ENCODE measurements at places on chromosomes 2 and 18.

DNA sequence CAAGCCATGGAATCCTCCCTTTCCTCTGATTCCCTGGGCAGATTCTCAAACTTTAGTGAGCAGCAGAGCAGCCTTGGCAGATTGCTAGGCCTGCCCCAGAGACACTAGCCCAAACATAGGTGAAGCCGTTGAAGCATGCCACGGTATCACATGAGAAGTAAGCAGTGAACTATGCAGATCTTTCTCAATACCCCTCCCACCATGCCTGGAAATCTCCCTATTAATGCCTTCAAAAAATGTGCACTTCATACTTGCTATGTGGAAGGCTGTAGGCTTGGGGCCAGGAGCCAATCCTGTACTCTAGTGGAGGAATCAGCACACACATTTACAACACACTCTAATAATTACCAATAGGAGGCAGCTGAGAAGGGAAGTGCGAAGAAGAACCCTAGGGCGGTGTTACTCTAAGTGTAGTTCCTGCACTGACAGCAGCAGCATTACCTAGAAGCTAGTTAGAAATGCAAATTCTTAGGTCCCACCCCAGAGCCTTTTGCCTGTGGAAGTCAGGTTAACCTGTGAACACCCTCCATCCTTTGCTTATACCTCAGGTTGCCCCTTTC, 305.1 kb upstream of the SPRED2 start:
- no peak for DNase-seq

- no peak for DNase-seq
Observed at GRCh38 chr2:145038041-145038525, 518.2 kb upstream of the ZEB2 start.

DNA sequence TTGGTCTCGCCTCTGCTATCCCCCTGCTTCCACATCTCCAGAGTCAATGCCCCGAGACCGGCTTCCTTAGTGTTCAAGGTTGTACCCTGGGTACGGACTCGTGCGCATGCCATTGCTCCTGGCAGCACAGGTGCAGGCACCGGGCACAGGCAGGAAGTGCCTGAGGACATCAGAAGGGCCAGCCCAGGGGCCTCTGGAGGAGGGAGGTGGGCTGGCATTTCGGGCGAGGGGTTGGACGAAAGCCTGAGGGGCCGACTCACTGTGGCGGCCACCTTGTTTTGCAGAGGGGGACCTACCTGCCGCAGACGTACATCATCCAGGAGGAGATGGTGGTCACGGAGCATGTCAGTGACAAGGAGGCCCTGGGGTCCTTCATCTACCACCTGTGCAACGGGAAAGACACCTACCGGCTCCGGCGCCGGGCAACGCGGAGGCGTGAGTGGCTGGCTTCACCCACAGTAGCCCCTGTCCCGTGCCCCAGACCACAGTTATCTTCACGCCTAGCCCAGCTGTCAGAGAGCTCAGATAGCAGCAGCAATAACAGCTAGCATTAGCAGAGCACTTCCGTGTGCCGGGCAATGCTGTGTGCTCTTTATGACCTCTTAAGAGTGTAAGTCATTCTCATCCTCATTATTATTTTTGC, 12.5 kb downstream of the ITM2C start:
- no peak for DNase-seq

DNA sequence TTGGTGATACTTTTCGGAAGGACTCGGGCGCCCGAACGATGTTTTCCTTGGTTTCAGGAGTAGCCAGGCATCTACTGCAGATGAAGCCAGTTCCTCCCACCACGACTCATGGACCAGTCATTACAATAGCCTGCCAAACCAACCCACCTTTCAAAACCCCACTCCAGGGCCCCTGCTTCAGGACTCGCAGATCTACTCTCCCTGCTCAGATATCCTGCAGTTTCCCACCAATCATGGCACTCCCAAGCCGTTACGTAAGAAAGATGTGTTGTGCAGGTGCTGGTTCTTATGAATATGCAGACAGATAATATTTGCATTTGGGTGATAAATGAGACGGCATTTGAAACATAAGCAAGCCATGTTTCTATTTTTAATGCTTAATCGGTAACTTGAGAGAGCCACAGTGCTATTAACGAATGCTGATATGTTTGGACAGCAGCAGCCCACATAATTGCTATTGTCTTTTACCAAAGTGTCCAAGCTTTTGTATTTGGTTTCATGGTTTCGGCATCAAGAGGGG, 3.5 kb upstream of the CYS1 start:
- DNase-seq, result no peak

GRCh38 chr2:85853499-85854165, 35.2 kb downstream of the ST3GAL5 start:
- peak; percentile 50 for DNase-seq

DNA sequence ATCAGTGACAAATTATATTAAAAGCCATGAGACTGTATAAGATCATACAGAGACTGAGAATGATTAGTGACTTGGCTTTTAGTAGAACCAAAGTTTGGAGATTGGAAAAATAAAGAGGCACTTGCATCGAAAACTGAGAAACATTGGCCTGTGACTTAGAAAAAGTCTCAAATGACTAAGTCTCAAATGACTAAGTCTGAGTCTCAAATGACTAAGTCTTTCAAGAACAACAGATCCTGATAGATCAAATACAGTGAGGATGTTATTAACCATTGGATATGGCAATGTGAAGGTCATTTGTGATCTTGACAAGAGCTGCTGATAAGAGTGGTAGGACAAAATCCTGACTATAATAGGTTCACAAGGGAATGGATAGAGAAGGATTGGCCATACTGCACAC, 135.5 kb upstream of the FANCL start:
- peak; percentile 41 for DNase-seq

DNA sequence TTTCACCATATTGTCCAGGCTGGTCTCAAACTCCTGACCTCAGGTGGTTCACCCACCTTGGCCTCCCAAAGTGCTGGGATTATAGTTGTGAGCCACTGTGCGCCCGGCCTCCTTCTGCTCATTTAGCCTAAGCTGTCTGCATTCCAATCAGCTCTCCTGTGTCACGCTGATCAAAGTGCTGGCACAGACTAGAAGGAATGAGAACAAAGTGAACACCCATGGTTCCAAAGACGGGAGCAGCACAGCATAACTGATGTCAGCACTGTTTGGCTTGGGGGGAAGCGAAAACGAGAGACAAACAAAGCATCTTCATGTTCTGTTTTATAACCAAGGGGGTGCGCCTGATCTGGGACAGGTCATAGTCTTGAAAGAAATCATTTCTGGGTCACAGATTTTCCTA, 43.3 kb downstream of the DIPK1C start:
- DNase-seq, result no peak

DNA sequence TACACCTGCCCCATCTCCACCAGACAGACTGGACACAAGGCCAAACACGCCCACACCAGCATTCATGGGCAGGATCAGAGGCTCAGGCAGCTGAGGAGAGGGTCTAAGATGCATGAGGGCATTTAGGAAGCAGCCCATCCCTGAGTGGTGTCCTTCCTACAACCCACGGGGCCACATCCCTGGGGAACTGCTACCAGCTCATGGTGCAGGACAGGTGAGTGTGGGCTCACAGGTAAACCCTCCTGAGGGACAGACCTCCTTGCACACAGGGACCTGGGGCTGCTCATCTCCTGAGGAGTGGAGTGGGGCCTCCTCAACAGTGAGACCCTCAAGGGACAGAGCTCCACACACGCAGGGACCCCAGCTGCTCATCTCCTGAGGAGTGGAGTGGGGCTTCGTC, 14.6 kb downstream of the PARD6G start:
- no peak for DNase-seq

- no peak for DNase-seq
Observed at GRCh38 chr2:239939736-239940483, 85.2 kb downstream of the NDUFA10 start.

GRCh38 chr2:52810460-52810859, 957.1 kb upstream of the CHAC2 start:
- DNase-seq, result peak; percentile 6

DNA sequence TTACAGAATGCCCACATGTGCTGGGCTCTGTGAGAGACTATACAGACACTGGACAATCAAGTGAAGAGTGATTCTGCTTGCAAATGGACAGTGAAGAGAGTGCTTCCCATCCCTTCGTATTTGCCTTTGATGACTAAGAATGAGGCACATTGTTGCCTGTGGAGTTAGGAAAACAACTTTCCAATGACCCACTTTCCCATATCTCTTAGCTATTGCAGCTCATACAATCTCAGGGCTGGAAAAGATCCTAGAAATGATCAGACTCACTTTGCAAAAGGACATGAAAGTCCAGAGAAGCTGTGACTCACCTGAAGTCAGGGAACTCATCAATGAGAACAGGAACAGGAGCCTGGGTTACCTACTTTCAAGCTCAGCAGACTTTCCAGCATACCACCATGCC, 440.5 kb upstream of the TCF4 start:
- no peak for DNase-seq

- no peak for DNase-seq
Observed at GRCh38 chr2:4653991-4654390, 950.6 kb downstream of the DCDC2C start.

DNA sequence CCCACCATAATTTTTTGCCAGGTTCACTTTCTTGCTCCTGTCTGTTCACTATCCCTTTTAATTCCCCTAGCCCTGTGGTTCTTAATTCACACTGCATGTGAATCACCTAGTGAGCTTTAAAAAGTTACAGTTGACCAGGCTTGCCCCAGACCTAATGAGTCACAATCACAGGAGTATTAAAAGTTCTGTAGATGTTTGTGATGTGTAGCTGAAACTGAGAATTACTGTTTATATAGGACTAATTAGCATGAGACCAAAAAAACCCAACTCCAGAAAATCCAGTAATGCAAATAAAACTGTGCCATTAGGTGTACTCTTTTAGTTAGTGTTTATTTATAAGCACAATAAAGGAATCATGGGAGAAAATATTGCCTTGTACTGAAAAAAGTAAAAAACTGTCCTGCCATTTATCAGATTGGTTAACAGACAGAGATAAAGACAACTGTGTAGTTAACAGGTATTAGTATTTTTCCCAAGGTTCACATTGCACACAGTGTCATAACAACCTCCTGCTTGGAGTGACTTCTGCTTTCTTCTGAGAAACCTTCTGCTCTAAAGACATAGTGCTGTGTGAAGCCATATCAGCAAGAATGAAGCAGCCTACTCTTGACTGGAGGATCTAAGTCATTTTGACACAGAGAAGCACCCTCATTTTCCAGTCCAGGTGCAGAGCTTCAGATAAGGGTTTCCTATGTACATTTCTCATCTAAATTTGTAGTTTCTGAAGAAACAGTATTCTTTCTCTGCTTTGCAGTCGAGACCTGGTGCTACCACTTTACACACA, 39.0 kb downstream of the VAPA start:
- no peak for DNase-seq

DNA sequence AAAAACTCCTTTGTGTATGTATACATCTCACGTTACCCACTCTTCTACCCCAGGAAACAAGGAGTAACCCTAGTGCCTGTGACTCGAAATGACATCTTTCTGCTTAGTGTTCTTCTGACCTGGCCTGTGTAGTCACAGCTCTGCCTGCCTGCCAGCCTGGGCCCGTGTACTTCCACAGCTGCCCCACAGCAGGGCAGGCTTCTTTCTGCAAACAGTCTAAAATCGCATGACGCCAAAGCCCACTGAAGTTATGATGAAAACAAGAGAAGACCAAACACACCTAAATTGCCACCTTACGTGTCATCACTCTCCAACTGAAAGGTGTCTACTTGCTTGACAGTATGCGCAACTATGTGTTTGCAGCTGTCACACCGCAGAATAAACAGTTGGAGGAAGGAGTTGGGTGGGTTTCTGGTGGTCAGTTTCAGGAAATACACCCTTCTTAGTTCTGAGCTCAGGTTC, 1.5 kb downstream of the GAREM1 start:
- no peak for DNase-seq

GRCh38 chr2:40434731-40435271, 17.1 kb downstream of the SLC8A1 start:
- no peak for DNase-seq

GRCh38 chr2:146721486-146721885, 1123.3 kb upstream of the ACVR2A start:
- no peak for DNase-seq

GRCh38 chr2:197675246-197675645, at the start of gene RFTN2:
Gene RFTN2, minus strand, starts transcription at chr2:197675587. Its CDS starts 129 bp downstream, at chr2:197675458.
- no peak for DNase-seq

GRCh38 chr18:70382017-70382416, 93.2 kb downstream of the SOCS6 start:
- DNase-seq, result no peak

GRCh38 chr2:218291318-218292047, 820 bp downstream of the TMBIM1 start:
- no peak for DNase-seq

DNA sequence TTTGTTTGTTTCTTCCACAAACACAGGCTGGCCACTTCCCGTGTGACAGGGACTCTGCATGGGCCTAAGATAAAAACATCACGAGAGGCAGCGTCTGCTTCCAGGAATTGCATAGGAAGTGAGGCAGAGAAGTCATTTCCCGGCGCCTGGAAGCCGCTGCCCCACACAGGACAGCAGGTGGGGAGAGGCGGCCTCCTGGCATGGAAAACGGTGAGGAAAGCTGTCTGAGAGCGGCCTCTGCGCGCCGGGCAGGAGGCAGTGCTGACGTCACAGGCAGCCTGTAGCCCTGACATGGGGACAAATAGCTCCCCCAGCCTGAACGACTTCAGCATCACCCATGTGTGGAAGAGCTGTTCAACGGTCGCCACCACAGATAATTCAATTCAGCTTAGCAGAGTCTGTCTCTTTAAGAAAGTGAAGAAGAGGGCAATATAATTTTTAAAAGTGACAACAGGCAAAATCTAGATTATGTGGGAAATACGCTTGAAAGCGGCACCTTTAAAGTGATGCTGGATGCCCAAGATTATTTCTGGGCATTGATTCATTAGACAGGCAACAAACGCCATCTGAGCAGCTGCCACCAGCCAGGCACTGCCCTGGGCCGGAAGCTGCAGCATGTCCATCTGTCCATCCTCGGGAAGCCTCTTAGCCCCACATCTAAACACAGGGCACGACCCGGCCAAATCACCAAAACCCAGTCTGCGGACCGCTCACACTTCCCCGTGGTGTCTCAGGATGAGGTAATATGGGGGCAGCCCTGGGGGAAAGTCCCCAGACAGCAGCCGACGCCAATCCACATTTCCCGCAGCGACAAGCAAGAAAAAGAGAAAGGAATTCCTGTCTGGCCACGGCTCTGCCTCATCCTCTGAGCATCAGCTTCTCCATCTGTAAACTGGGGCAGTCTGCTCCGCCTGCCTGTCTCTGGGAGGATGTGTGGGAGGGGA, 138.9 kb downstream of the PXDN start:
- no peak for DNase-seq

DNA sequence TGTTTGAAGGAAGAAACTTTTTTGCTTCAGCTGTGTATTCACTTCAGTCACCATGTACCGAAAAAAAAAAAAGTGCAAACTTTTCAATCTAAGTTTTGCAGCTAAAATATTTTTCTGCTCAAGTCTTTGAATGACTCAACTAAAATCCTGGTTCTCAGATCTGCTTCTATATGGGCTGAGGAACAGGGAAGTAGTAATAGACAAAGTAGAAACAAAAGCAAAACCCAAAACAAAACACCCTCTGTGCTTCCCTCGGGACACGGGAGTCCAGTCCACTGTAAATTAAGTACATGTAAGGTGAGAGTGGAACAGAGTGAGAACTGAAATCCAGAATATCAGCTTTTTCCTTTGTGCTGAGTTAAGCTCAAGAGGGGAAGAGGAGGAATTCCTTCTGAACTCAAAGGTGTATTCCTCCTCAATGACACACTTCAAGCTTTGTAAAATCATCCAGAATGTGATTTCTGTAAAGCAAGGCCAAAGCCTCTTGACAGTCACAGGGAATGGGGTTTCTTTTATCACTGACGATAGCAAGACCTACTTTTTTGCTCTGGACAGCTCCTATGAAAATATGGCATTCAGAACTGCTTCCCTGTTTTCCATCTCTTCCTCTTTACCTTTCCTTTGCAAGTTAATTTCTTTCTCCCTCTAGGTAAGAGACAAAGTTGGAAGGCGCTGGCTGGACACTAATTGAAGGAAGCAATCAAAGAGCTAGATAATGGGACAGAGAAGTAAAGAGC, 433.5 kb upstream of the MMADHC start:
- no peak for DNase-seq

Measured in activated CD4-positive, alpha-beta T cell treated with anti-CD3 and anti-CD28 coated beads, Interleukin-2, Interleukin-4, amounts not matched to agents 100 ng/mL and 50 ng/mL, durations not matched to agents 16 hours and 8 hours (primary cell).